ENCODE measurements at places on chromosomes 1 and 21.

GRCh38 chr1:86296305-86297205 lies 99.6 kb downstream of the ODF2L start:
- no peak for DNase-seq

DNA sequence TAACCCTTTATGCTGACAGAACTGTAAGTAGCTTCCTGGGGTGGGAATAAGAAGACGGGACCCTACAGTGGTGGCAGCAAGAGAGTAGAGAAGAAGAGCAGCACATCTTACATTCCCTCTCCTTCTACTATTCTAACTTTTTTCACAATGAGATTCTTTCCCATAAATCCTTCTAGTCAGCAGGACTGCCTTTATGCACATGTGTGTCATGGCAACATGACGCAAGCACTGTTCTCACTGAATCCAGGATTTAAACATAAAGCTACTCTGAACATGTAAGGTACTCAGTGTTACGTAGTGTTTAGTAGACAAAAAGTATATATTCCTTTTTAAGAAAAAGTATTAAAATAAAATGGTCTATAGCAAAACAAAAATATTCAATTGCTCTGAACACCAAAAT lies 309.7 kb upstream of the LYPLAL1 start:
- no peak for DNase-seq

DNA sequence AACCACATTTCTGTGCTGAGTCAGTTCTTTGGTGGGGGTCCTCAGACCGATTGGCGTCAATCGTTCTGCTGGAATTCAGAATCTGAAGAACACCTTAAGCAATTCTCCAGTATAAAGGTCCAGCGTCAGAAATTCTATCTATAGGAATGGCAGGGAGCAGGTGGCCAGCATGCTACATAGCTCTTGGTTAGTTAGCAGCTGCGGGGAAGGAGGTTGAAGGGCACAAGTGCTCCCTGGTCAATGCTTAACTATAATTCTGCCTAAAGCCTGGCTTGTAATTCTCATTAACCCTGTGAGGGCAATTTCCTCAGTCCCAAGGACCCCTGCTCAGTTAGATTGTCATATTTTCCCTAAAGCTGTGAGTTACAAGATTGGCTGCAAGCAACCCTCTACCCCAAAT lies 54.3 kb upstream of the GALNT2 start:
- no peak for DNase-seq

GRCh38 chr1:203870245-203870644 lies 8.8 kb downstream of the SNRPE start:
- DNase-seq, result no peak

DNA sequence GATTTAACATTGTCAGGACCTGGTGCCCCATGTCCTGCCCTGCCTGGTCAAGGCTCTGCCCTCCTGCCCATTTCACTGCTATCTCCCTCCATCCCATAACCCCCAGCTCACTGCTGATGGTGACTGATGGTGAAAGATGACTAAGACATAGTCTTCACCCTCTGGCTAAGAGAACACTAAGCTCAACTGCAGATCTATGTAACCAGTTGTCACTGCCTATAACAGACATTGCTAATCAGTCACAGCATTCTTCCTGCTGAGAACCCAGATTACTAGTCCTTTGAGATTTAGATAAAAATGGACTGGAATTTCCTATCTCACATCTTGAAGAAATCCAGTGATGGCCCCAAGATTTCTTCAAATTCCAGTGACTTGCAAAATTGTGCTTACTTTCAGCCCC lies 8.0 kb upstream of the ZNF362 start:
- no peak for DNase-seq

DNA sequence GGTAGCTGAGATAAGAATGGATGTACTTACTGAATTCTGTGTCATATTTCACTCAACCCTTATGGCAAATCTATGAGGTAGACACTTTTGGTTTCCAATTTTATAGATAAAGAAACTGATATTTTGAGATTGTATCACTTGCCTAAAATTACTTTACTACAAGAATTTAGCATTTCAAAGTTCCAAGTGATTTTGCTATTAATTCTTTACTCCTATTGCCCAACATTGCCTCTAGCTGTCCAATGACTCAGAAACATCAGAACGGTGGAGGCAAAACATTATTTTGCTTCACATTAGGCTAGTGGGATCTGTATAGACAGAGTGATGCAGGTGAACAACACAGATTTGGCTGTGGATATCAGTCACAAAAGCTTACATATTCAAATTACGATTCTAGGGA lies 747.2 kb upstream of the NEGR1 start:
- no peak for DNase-seq

- no peak for DNase-seq
These were observed 1.2 kb downstream of the ETS2 start for GRCh38 chr21:38806942-38807284.

DNA sequence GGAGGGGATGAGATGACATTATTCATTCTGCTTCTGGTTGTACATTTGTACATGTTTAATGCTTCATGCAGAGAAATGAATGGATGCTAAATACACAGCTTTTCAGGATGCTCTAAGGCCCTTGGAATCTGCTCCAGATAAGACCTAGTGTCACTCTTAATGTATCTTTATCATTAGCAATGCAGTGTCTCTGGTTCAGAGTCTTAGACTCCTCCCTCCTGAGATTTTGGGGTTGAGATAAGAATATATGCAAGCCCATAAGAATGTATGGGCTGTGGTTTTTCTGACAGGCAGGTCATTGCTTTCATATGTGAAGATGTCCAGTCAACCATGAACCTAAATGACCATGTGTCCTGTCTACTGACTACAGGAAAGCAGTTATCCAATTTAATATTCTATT lies 415.5 kb downstream of the RPS6KC1 start:
- DNase-seq, result no peak

GRCh38 chr21:41925767-41926116 lies 28.1 kb downstream of the C2CD2 start:
- no peak for DNase-seq

DNA sequence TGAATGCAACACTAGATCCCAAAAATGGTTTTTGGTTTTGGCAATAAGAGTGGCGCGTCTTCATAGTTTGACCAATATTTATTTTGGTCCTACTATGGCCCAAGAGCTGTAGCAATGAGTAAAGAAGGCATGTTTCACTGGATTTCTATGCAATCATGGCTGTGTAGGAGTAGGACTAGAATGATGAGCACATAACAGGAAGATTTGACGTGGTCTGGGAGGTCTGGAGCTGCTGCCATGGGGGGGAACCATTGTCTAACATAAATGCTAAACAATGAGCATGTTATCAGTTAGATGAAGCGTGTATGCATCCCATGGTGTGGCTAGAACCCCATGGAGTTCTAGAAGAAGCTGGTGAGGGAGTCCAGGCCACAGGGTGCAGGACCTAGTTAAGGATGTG lies 38.3 kb downstream of the OLIG1 start:
- DNase-seq, result no peak

DNA sequence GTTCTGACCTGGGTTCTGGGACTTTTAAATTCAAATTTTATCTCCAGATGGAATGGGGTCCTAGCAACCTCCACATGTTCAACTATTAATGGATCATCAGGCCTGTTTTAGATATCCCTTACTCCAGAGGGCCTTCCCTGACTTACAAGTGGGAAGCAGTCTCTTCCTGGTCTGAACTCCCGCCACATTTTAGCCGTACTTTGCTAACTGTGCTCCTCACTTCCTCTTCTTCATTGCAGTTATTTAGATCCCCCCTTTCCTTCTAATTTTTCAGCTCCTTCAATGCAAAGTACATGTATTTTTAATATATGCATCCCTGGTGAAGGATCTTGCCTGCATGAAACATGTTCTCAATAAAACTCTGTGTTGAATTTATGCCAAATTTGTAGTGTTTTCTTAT lies 3.7 kb downstream of the CD1A start:
- DNase-seq, result no peak

GRCh38 chr1:206143537-206144172 lies 26.5 kb upstream of the AVPR1B start:
- no peak for DNase-seq

DNA sequence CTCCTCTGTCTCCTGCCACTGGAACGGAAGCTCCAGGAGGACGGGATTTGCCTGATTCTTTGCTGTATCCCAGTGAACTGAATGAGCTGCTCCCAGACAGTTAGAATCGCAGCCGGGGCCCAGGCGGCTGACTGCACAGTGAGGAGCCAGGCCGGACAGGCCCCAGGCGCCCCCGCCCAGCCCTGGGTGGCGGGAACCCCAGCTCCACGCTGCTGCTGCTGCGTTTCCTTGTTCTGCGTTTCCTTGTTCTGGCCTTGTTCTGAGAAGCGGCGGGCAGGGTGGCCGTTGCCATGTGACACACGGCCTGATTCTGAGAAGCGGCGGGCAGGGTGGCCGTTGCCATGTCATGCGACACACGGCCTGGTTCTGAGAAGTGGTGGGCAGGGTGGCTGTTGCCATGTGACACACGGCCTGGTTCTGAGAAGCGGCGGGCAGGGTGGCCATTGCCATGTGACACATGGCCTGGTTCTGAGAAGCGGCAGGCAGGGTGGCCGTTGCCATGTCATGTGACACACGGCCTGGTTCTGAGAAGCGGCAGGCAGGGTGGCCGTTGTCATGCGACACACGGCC lies 56.2 kb downstream of the SLC37A1 start:
- no peak for DNase-seq

GRCh38 chr1:186648613-186649012 lies 31.6 kb downstream of the PTGS2 start:
- DNase-seq, result no peak

DNA sequence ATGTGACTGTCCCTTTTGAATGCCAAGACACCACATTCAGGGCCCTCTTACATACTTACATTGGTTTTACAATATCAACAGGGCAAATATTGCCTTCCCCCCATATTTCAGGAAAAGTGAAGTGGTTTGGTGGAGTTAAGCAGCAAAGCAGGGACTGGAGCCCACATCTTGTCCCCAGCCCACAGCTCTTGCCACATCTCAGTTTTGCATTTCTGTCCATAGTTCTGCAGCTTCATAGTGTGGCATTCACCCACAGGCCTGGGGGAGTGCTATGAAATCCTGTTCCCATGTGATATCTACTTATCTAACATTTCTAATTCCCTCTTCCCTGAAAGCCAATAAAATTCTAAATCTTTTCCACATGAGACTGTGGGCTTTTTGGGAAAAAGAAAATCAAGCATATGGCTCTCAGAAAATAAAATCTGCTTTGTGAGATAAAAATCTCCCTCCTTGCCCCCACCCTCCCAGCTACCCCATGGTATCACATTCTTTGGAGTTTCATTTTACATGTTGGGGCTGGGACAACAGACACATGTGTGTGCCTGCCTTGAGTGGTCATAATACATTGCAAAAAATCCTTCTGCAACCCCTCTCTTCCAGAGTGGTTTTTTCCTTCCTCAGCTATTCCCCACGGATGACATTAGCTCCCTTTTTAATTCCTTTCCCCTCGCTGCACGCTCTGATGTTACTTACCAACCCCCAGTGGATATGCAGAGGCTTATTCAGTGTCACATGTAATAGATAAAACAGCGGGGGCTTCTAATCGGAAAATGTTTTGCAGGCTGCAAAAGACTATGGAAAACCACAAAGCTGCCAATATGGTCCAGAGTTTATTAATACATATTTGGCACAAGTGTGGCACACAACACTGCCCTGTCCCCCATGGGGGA lies 20.5 kb upstream of the CD2 start:
- DNase-seq, result no peak

- DNase-seq, result no peak
These were observed 112.1 kb downstream of the PCP4 start for GRCh38 chr21:39979321-39979720.

DNA sequence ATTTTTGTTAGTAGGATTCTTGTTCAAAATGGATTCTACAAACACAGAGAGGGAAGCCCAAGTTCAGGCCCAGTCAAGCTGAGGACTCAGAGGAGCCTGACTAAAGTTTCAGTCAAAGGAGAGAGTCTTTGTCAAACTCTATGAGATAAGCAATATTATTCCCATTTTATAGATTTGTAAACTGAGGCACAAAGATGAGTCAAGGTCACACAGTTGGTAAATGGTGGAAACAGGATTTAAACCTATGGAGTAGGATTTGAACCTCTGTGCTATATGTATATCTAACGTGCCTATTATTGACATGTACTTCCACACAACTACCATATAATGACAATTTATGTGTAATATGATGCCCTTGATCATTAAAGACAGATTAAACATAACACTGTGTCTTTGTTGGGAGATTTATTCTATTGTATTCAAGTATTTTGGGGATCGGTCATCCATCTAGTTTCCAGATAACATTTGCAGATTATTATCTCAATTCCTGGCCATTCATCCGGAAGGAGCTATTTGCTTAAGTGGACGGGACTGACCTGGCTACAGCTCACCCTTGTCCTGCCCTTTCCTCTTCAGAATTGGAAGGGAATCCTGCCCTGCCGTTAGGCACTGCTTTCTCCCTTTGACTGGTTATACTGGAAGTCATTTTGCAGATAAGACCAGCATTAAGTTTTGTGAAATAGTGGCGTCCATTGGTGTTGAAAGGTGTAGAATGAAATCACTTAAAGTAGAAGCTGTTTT lies 86.1 kb upstream of the LMO4 start:
- DNase-seq, result no peak

DNA sequence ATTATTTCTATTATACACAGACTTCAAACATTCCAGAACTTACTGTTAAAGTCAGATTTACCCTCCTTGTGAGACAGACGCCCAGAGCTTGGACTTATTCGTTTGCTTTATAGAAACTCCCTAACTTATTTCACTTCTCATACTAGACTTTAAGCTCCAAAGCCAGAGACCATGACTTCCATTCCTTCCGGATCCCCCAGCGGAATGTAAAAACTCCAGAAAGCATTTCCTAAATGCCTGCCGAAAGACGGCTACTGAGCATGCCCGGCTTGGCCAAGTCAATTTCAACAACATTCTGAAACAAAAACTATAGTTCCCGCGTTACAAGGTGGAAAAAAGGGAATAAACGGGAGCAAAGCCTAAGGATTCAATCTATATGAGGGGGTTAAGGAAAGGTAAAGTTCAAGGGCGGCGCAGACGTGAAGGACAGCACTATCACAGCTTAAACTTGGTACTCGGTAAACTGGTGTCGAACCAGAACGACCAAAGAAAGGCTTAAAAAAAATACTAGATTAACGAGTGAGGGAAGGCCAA lies 1.1 kb downstream of the USP48 start:
- no peak for DNase-seq

GRCh38 chr21:38925923-38926322 lies 120.2 kb downstream of the ETS2 start:
- no peak for DNase-seq

DNA sequence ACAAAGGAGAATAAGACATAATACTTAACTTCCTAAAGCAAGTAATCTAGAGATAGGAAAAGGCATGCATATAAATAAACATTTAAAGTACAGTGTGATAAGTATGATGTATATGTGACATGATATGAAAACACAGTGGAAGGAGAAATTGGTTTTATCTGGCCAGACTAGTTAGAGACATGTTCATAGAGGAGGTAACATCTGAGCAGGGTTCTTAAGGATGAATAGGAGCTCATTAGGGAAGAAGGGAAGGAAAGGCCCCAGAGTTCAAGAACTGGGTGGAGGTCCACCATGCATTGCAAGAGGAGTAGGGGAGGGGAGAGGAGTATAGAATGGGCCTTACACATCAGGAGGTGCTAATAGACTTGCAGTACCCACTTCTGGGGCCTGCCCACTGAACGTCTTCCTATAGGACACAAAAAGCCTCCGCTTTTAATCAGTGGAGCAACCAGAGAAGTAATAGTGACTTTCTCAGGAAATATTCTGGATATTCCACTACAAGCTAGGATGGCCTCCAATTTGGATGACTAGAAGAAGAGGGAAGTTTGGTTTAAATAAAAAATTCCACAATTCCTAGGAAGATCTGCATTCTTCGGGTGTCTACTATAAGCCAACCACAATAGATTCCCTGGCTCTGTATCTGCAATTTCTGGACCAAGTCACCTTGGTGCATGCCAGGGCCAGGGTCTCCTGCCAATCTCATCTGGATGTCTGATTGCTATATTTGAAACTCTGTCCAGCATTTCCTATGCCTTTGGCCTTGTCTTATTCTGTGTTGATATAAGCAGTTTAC lies 41.9 kb downstream of the NGF start:
- DNase-seq, result no peak

All from activated gamma-delta T cell treated with Interleukin-2 at 50 U/mL for 16 hours (primary cell).